Hematopoietic multipotent progenitor cell (in vitro differentiated cells): ENCODE measurements at places on chromosomes 4 and X. TPM values are rescaled to one million over a fixed set of nuclear protein-coding genes. Genes with fewer than 3 reads are reported as not detected.

The CXorf49 gene
- not detected for total RNA-seq

The PRMT9 gene
- 11.3 TPM for total RNA-seq

The TRIML2 gene
- total RNA-seq: not detected

The SUPT20HL1 gene
- under 0.01 TPM for total RNA-seq

The FAM13A gene
- 8.6 TPM for total RNA-seq

The PDGFC gene
- 16.4 TPM for total RNA-seq

The SPANXA1 gene
- not detected for total RNA-seq

The EXOC1L gene
- not detected for total RNA-seq

The ADGRG4 gene
- total RNA-seq: under 0.01 TPM

The RAB39B gene
- total RNA-seq: 3.2 TPM

The NPY5R gene
- total RNA-seq: not detected
